A549 treated with CpdA at 1 μM for 4 hours (cell line): ENCODE measurements at places on chromosomes 7 and 10. TPM values are rescaled to one million over a fixed set of nuclear protein-coding genes. Genes with fewer than 3 reads are reported as not detected.

TLL2 gene
- total RNA-seq, result 0.07 to 0.19 TPM (median 0.12 TPM) in 5 replicates

ANKMY2 gene
- total RNA-seq, result 11.9 to 15.4 TPM (median 13.4 TPM) in 5 replicates

PALD1 gene
- total RNA-seq, result 5.5 to 7.8 TPM (median 6.9 TPM) in 5 replicates

NEURL1 gene
- total RNA-seq, result 0.21 to 0.54 TPM (median 0.43 TPM) in 5 replicates

KCNH2 gene
- total RNA-seq, result 0.40 to 0.52 TPM (median 0.47 TPM) in 5 replicates

ZNF33A gene
- 7.1 to 9.6 TPM (median 9.1 TPM) in 5 replicates for total RNA-seq

PPP1R9A gene
- 3.3 to 5.0 TPM (median 4.0 TPM) in 5 replicates for total RNA-seq

SFTPA2 gene
- not detected in 5 replicates for total RNA-seq

KCND2 gene
- not detected in 5 replicates for total RNA-seq

NUPR2 gene
- not detected in 5 replicates for total RNA-seq

GIMAP6 gene
- total RNA-seq, result not detected in 5 replicates

TMEM139 gene
- total RNA-seq, result 0.48 to 1.1 TPM (median 1.0 TPM) in 5 replicates

FIS1 gene
- 129 to 148 TPM (median 141 TPM) in 5 replicates for total RNA-seq

PKD1L1 gene
- total RNA-seq, result 0.15 to 0.37 TPM (median 0.23 TPM) in 5 replicates

PFKP gene
- total RNA-seq, result 426 to 494 TPM (median 450 TPM) in 5 replicates

CC2D2B gene
- 0.15 TPM in 1 of 5 replicates, not detected in the others for total RNA-seq

PNLIPRP1 gene
- not detected in 5 replicates for total RNA-seq

HTR7 gene
- total RNA-seq, result 0.09 to 0.17 TPM (median 0.12 TPM) in 5 replicates

GRID1 gene
- total RNA-seq, result 0.17 to 0.35 TPM (median 0.33 TPM) in 5 replicates

CYP26C1 gene
- not detected in 5 replicates for total RNA-seq

WDR11 gene
- total RNA-seq, result 20.4 to 29.6 TPM (median 24.2 TPM) in 5 replicates

POMZP3 gene
- 18.7 to 25.8 TPM (median 23.5 TPM) in 5 replicates for total RNA-seq

NPY gene
- total RNA-seq, result not detected in 5 replicates

TRIM50 gene
- total RNA-seq, result not detected in 5 replicates

MMS19 gene
- total RNA-seq, result 43.9 to 50.0 TPM (median 45.7 TPM) in 5 replicates

ANK3 gene
- total RNA-seq, result 0.22 to 0.79 TPM (median 0.45 TPM) in 5 replicates

ANKRD61 gene
- total RNA-seq, result 0.38 to 0.90 TPM (median 0.61 TPM) in 5 replicates

PLEKHS1 gene
- 0.02 to 0.13 TPM (median 0.07 TPM) in 4 of 5 replicates, not detected in the other for total RNA-seq

HDAC9 gene
- 0.03 to 0.31 TPM (median 0.11 TPM) in 5 replicates for total RNA-seq

EFCAB10 gene
- 2.9 to 4.1 TPM (median 3.4 TPM) in 5 replicates for total RNA-seq

PRXL2A gene
- 40.7 to 48.7 TPM (median 43.7 TPM) in 5 replicates for total RNA-seq

TMEM273 gene
- total RNA-seq, result not detected in 5 replicates

CLCN1 gene
- total RNA-seq, result 0.05 TPM in 1 of 5 replicates, not detected in the others

ITIH5 gene
- 0.02 to 0.37 TPM (median 0.08 TPM) in 5 replicates for total RNA-seq

CYP3A4 gene
- not detected in 5 replicates for total RNA-seq

ELFN1 gene
- total RNA-seq, result 0.30 to 0.57 TPM (median 0.47 TPM) in 5 replicates

C10orf62 gene
- 0.12 TPM in 1 of 5 replicates, not detected in the others for total RNA-seq

HOXA9 gene
- total RNA-seq, result 0.45 to 1.3 TPM (median 0.73 TPM) in 5 replicates

ZNF804B gene
- total RNA-seq, result not detected in 5 replicates
